Activated T-helper 1 cell treated with anti-CD3 and anti-CD28 coated beads, Interleukin-12 subunit alpha, Interleukin-12 subunit beta, Interleukin-2, Interleukin-4 antibody, amounts not matched to agents 30 ng/mL and 10 ng/mL and 1 ng/mL, durations not matched to agents 14 hours and 24 hours and 36 hours (primary cell): ENCODE measurements at places on chromosomes 2 and 18.

GRCh38 chr2:6755456-6755855 is 110.3 kb downstream of the CMPK2 start:
- no peaks in the 10 kb centered on the region for H3K36me3 ChIP-seq
- H3K4me3 ChIP-seq = no peak overlapping the region
- DNase-seq = no peak

DNA sequence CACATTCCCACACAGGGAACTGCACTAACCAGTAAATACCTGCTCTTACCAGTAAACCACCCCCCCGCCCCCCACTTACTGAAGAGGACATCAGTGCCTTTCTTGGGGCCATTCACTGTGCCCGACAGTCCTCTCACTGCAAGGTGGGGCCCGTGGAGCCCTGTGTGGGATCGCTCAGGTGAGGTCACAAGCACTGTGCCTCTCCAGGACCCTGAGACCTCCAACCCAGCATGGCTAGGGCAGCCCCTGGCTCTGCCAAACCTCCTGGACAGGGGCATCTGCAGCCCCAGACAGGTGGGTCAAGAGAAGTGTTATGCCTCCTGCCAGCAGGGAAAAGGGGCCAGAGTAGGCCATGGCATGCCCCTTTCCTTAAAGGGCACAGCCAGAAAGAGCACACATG is 6.7 kb upstream of the NEURL3 start:
- no peak for DNase-seq
- H3K36me3 ChIP-seq = peaks cover 3% of the 10 kb centered on the region
- H3K4me3 ChIP-seq = no peak overlapping the region
- H3K27ac ChIP-seq = no peak overlapping the region
- H3K27me3 ChIP-seq = peaks cover 4% of the 10 kb centered on the region

- H3K27me3 ChIP-seq = no peaks in the 10 kb centered on the region
- H3K4me1 ChIP-seq = peaks cover 13% of the 10 kb centered on the region
- H3K36me3 ChIP-seq = peaks cover 22% of the 10 kb centered on the region
- no peak overlapping the region for H3K27ac ChIP-seq
These were observed 22.0 kb downstream of the HYCC2 start for GRCh38 chr2:201049455-201049854.

- H3K27me3 ChIP-seq = peaks cover 33% of the 10 kb centered on the region
- H3K4me3 ChIP-seq = no peak overlapping the region
- peaks cover 20% of the 10 kb centered on the region for H3K4me1 ChIP-seq
- H3K36me3 ChIP-seq = no peaks in the 10 kb centered on the region
- no peak overlapping the region for H3K27ac ChIP-seq
- no peak for DNase-seq
These were observed 162.1 kb upstream of the ZNF516 start for GRCh38 chr18:76656925-76657827.

- H3K27ac ChIP-seq = no peak overlapping the region
- H3K27me3 ChIP-seq = peaks cover 4% of the 10 kb centered on the region
- H3K4me3 ChIP-seq = no peak overlapping the region
- no peaks in the 10 kb centered on the region for H3K4me1 ChIP-seq
These were observed 278.7 kb downstream of the TCF4 start for GRCh38 chr18:55309249-55309648.

DNA sequence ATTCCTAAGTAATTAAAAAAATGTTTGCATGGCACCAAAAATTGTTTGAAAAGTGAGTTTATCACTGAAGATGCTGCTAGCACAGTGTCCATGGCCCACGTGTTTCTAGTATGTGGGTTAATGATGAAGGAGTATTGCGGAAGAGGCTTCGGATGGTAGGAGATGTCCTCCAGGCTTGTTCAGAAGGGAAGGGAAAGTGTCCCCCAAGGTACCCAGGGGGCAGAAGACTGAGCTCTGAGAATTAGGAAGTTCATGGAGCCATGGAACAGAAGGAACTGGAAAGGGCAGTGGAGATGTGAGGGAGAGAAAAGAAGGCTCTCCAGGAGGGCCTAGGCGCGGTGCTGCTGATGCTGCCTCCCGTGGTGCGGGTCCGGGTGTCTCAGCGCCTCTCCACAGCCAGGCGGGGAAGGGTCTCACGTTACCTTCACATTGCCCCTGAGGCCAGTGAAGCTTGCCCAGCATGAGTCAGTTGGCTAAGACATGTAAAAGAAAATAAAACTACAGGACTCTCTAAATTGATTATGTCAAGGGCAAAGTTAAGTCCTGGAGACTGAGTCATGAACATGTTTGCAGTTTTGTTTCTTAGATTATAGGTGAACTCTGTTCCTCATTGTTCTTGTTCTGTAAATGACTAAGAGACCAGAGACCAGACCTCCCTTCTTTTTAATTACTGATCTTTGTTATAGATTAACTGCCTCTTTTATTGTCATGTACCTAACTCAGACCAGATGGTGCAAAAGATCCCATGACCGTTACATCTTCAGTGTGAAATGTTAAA is 89.0 kb downstream of the MTCL1 start:
- no peaks in the 10 kb centered on the region for H3K36me3 ChIP-seq
- no peaks in the 10 kb centered on the region for H3K4me1 ChIP-seq
- DNase-seq = no peak
- H3K4me3 ChIP-seq = no peak overlapping the region
- peaks cover 12% of the 10 kb centered on the region for H3K27me3 ChIP-seq

DNA sequence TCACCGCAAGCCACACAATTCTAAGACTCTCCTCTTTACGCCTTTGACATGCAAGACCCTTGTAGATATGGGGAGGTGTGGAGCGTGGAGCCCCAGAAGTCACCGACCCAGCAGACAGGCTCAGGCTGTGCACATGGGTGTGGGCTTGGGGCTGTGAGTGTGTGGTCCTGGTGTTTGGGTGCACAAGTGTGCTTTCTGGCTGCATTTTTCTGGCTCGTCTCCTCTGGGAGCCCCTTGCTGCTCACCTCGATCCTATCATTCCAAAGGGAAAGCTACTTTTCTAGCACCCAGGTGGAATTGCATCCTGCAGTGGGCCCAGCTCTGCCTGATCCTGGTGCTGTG is 143.0 kb downstream of the ACOXL start:
- peaks cover 23% of the 10 kb centered on the region for H3K27me3 ChIP-seq
- H3K27ac ChIP-seq = no peak overlapping the region
- H3K4me3 ChIP-seq = no peak overlapping the region
- peaks cover 49% of the 10 kb centered on the region for H3K4me1 ChIP-seq

DNA sequence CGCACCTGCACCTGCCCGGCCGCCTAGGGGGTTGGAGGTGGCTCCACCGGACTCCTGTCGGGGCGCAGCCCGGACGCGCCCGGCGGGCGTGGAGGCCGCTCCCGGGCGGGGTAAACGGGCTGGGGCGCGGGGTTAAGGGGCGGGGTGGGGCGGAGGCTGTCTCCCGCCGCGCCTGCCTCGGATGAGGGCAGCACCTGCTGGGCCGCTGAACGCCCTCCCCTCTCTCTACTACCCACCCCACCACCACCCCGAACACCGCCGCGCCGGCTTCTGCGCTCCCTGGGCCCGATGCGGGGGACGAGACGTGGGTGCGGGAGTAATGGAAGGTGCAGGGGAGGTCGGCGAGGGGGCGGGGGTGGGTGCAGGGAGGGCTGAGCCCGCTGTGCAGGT is 224.8 kb upstream of the ID2 start:
- H3K27ac ChIP-seq = no peak overlapping the region
- H3K36me3 ChIP-seq = peaks cover 6% of the 10 kb centered on the region
- DNase-seq = no peak
- H3K27me3 ChIP-seq = peaks cover 22% of the 10 kb centered on the region
- H3K4me3 ChIP-seq = peak overlapping the region; percentile 73

- no peak overlapping the region for H3K27ac ChIP-seq
- H3K36me3 ChIP-seq = no peaks in the 10 kb centered on the region
These were observed 4.2 kb upstream of the MARCO start for GRCh38 chr2:118937817-118938216.

DNA sequence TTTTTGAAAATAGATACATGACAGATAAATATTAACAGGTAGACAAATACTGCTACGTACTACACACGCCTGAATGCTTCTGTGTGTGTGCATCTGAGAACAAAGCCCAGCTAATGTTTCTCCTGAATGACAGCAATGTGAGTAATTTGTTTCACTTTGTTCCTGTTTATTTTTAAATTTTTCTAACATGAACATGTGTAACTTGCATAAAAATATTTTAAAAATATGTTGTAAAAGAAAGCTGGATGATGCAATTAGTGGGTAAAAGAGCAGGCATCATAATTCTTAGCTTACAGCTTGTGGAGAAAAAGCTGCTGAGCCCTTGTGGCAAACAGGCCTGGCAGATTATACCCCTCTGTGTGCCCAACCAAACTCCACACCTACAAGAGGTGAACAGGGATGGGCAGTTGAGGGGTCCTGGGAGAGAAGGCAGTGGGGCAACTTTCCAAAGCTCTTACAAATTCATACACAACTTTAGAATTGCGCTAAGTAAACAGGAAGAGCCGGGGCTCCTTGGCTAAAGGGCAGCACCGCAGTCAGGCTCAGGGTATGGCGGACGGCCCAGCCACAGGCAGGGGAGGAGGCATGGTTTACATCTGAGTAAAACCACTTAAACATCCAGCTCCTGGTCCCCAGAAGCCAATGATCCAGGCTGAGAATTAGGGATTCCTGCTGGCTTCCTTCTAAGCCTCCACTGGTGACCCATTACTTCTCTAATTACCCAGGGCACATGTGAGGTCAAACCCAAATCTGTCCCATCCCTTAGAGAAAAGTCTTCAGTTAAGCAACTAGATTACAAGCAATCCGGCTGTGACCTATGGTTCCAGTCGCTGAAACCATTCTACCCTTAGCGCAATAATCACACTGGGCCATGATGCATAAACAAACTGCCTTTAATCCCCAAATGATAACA is 14.0 kb downstream of the PXDN start:
- H3K27me3 ChIP-seq = peaks cover 2% of the 10 kb centered on the region
- H3K36me3 ChIP-seq = no peaks in the 10 kb centered on the region
- H3K27ac ChIP-seq = no peak overlapping the region
- no peak overlapping the region for H3K4me3 ChIP-seq
- no peaks in the 10 kb centered on the region for H3K4me1 ChIP-seq
- no peak for DNase-seq

DNA sequence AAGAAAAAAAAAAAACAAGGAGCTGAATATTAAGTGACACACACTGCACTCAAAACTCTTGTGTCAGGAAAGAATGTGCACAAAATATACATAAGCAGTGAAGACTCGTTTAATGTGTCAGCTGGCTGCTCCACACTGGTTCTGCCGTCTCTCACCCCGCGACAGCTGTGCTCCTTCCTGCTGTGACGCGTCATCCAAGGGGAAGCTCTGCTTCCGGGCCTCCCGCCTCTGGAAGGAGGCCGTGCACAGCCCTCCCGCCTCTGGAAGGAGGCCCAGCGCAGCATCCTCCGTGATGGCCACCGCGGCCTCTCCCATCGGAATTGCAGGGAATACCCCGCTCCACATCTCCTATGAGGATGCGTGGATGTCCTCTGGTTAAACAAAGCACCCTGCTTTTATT is 151.0 kb downstream of the HDAC4 start:
- H3K4me1 ChIP-seq = peaks cover 69% of the 10 kb centered on the region
- peaks cover 44% of the 10 kb centered on the region for H3K36me3 ChIP-seq
- no peak overlapping the region for H3K27ac ChIP-seq
- H3K27me3 ChIP-seq = peaks cover 2% of the 10 kb centered on the region
- DNase-seq = no peak

GRCh38 chr18:24031916-24032315 is 17.4 kb downstream of the TTC39C start:
- H3K36me3 ChIP-seq = peaks cover 15% of the 10 kb centered on the region
- H3K27me3 ChIP-seq = no peaks in the 10 kb centered on the region
- H3K4me1 ChIP-seq = peaks cover 46% of the 10 kb centered on the region
- no peak for DNase-seq

- DNase-seq = no peak
- peak overlapping the region; percentile 40 for H3K27ac ChIP-seq
- peaks cover 56% of the 10 kb centered on the region for H3K36me3 ChIP-seq
- H3K4me3 ChIP-seq = no peak overlapping the region
- H3K27me3 ChIP-seq = no peaks in the 10 kb centered on the region
These were observed 64.0 kb downstream of the ARHGAP25 start for GRCh38 chr2:68798569-68798968.

DNA sequence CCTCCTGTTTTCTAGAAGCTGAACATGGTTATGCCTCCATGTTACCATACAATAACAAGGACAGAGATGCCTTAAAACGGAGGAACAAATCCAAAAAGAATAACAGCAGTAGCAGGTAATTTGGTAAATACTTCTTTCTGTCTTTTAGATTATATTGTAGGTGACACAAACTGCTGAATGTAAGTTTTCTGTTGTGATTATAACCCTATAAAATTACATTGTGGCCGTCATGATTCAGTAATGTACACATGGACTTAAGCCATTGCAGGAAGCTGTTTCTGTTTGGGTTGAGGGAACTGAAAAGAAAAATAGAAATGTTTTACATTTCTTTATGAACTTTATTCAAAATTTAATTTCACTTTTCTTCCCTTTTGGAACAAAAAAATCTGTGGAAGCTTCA is 1.2 kb downstream of the MXD1 start:
- H3K4me3 ChIP-seq = peak overlapping the region; percentile 81
- DNase-seq = no peak
- peaks cover 34% of the 10 kb centered on the region for H3K36me3 ChIP-seq
- peaks cover 49% of the 10 kb centered on the region for H3K4me1 ChIP-seq

GRCh38 chr18:8783335-8783993 is 78.1 kb downstream of the MTCL1 start:
- no peak for DNase-seq
- H3K4me3 ChIP-seq = no peak overlapping the region

GRCh38 chr2:47313728-47314127 is 89.2 kb upstream of the MSH2 start:
- H3K27me3 ChIP-seq = peaks cover 6% of the 10 kb centered on the region
- no peak overlapping the region for H3K27ac ChIP-seq
- no peaks in the 10 kb centered on the region for H3K36me3 ChIP-seq
- DNase-seq = no peak
- no peak overlapping the region for H3K4me3 ChIP-seq

- peaks cover 27% of the 10 kb centered on the region for H3K36me3 ChIP-seq
These were observed 189.1 kb downstream of the UBE2E3 start for GRCh38 chr2:181169503-181169902.

DNA sequence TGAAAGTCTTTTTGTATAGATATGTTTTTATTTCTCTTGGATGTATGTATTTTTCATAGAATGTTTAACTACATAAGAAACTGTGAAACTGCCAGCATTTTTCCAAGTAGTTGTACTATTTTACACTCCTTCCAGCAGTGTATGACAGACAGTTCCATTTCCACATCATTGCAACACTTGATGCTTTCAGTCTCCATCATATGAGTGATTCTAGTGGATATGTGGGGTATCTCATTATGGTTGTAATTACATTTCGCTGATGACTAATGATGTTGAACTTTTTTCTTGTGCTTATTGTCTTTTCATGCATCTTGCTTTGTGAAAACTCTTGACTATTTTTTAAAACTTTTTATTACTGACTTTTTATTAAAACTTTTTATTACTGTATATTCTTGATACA is 101.4 kb downstream of the ARHGAP28 start:
- H3K27ac ChIP-seq = no peak overlapping the region
- no peaks in the 10 kb centered on the region for H3K27me3 ChIP-seq
- no peaks in the 10 kb centered on the region for H3K36me3 ChIP-seq
- no peak overlapping the region for H3K4me3 ChIP-seq
- no peak for DNase-seq
